ENCODE measurements at places on chromosomes 3 and 15.

GRCh38 chr3:156664831-156665178 lies 9.6 kb upstream of the TIPARP start:
- peak; percentile 65 for DNase-seq

DNA sequence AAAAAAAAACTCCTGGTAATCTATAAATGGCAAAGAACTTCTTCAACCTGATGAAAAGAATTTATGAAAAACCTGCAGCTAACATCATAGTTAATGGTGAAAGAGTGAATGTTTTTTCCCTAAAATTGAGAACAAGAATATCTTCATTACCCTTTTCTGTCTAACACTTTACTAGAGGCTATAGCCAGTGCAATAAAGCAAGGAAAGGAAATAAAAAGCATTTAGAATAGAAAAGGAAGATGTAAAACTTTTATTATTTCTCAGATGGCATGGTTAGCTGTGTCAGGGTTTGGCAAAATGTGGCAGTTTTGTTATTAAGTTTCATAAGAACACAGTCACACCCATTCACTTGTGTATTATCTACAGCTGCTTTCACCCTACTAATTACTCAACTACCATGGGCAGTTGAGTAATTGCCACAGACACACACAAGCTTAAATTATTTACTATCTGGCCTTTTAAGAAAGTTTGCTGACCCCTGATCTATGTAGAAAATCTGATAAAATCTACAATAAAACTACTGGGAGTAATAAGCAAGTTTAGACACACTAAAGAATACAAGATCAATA lies 465.1 kb downstream of the MAGI1 start:
- no peak for DNase-seq

GRCh38 chr3:64379221-64379620 lies 154.0 kb upstream of the PRICKLE2 start:
- DNase-seq = no peak

DNA sequence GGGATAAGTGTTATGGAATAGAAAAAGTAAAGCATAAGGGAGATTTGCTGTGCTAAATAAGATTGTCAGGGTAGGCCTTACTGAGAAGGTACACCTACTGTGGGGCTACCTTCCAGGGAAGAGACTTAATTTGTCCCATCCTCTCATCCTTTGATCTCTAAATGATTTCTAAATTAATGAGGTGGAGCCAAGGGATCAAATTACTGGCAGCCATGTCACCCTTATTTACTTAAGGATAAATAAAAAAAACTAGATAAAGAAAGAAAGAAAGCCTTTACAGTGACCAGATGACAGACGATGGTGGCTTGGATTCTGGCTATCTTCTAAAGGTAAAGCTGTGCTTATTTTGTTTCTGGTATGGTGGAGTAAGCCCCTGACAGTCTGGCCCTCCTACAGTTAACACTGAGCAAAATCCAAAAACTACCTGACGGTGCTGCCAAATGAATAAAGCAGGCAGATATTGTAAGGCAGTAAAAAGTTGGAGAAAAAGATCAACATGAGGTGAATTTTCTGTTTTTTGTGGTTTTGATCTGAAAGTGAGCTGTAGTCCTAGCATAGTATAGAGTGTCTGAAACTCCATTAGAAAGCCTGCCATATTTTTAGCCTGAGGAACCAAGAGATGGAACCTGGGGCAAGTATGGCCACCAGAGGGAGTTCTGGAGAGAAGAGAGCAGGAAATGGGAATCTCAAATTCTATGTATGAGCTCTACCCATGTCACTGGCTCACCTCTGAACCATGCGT lies 285.1 kb upstream of the MANF start:
- DNase-seq = peak; percentile 26

DNA sequence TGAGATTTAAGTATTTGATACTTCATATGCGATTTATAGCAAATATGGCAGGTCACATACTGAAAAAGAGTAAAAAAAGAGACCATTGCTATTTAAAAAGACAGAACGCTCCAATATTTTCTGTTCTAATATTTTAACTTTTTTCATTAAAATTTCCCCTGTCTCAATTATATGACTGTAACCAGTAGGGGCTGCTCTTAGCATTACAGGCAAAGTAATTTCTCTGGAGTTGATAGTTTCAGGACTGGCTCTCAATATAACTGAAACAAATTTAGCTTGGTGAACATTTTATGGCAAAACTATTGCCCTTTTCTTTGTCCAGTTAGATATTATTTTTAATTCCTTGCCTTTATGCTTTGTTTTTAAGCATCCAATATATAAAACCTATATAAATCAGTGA lies 286.3 kb upstream of the ROBO2 start:
- DNase-seq = no peak

DNA sequence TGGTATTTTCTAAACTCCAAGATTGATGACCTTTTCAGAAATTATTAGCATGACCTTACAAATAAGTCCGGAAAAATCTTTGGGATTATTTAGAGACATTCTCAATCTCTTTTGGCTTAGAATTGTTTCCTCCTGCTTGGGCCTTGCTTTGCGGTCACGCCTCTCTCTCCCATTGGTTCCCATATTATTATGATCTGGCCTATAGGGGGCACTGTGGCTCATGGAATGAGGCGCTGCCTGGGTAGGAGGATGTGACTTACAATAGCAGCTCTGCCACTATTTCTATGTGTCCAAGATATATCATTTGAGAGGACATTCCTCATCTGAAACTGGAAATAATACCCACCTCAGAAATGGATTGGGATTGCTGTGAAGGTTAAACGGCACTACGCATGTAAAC lies 464.9 kb downstream of the MFSD1 start:
- DNase-seq = peak; percentile 30

DNA sequence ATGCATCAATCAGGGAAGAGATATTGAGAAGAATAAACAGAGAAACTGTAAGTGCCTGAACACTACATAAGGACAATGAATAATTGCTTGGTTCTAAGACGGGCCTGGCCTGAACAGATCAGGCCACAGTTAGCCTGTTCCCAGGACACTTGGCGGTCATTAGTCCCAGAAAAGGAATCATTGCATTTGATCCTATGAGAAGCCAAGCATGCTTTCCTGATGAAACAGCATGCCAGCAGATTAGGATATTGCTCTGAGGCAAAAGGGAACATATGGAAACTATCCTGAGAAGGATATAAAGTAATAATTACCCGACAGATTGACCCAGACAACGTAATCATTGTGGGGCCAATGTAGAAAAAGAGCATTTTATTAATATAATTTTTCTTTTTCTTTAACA lies 51.9 kb downstream of the STRIT1 start:
- DNase-seq = no peak

- no peak for DNase-seq
These were observed 550 bp downstream of the CCDC9B start for GRCh38 chr15:40340038-40340739.

- DNase-seq = no peak
These were observed 141.0 kb downstream of the GABRB3 start for GRCh38 chr15:26631894-26632293.

DNA sequence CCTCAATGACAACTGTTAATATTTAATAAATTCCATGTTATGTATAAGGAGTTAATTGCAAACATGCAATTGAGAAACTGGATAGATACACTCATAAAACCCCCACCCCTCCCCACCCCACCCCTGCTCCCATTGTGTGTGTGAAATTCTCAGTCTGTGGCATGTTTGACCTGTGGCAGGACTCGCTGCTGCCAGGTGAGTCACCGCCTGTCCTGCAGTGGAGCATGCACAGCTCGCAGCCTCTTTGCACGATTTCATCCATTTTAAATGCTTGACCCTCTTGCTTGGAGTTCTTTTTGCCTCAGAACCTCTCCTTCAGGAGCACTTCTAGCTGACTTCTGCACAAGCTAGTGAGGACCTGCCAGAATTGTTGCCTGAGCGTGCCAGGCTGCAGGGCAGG lies 5.3 kb upstream of the APEH start:
- DNase-seq = no peak

GRCh38 chr3:15092686-15093085 lies 6.3 kb downstream of the RBSN start:
- no peak for DNase-seq

- no peak for DNase-seq
These were observed 80.5 kb downstream of the NPAP1 start for GRCh38 chr15:24756101-24756500.

- DNase-seq = no peak
These were observed 77.1 kb downstream of the SETD5 start for GRCh38 chr3:9474482-9474881.

GRCh38 chr3:74048699-74049098 lies 424.0 kb upstream of the PDZRN3 start:
- no peak for DNase-seq

GRCh38 chr3:171001957-171002694 lies 24.4 kb downstream of the SLC2A2 start:
- DNase-seq = peak; percentile 10

- DNase-seq = no peak
These were observed 102.9 kb upstream of the RAD18 start for GRCh38 chr3:9066141-9066540.

DNA sequence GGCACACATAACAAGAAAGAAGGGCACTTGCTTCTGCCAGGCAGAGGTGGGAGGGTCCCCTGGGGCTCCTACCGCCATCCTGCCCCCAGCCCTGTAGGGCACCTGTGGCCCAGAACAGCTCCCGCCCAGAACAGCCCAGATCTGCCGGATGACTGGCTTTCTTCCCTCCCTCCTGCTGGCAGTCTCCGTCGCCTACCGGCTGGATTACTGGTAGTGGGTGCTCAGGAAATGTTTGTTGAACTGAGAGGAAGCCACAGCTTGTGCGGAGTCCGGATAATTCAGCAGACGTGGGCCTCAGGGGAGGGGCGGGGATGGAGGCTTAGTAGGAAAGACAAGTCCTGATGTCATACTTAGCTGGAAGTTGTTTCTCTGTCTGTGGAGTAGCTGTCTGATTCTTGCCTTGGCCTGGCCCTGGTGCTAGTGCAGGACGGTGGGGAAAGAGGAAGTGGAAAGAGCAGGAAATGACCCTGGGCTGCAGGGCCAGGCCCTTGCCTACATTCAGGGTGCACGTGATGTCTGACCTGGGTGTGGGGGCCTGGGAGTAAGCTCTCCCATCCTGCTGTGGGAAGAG lies 6.7 kb downstream of the CCDC9B start:
- peak; percentile 100 for DNase-seq

DNA sequence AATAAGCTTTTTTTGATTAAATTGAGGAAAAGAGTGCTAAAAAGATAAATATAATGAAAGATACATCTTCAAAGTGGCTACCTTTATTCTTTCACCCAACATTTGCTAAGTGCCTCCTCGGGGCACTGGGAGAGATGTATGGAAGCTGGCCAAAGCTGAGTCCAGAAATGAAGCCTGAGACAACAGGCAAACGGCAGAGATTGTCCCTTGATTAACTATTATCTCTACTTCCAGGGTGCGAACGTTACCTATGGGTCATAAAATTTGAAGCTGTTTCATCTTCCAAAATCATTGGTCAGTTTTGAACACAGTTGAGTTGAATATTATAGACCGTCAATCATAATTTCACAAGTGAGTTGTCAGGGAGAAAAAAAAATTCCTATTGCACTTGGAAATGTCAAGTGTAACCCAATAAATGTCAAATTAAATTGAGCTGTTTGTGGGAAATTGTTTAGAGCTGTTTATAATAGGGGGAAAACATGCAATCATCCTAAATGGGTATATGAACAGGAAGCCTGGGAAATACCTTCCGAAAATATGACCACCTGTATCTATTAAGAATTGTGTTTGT lies 73.9 kb downstream of the SUCLG2 start:
- no peak for DNase-seq

DNA sequence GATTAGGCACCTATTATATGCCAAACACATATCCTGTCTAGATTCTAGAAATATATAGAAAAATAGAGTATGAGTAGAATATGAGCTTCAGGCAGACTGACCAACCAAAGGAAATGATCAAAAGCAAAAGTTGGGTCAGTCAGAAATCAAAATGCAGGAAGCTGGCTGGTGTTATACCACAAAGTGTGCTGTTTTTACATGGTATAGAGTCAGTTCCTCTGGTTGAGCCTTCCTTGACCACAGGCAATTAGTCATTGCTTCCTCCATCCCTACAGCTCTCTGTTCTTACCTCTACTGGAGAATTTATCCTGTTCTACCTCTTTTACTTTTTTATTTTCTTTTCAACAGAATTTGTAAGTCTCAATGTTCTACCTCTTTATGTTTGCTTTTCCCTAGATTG lies 149.8 kb downstream of the TMCO5A start:
- peak; percentile 47 for DNase-seq

DNA sequence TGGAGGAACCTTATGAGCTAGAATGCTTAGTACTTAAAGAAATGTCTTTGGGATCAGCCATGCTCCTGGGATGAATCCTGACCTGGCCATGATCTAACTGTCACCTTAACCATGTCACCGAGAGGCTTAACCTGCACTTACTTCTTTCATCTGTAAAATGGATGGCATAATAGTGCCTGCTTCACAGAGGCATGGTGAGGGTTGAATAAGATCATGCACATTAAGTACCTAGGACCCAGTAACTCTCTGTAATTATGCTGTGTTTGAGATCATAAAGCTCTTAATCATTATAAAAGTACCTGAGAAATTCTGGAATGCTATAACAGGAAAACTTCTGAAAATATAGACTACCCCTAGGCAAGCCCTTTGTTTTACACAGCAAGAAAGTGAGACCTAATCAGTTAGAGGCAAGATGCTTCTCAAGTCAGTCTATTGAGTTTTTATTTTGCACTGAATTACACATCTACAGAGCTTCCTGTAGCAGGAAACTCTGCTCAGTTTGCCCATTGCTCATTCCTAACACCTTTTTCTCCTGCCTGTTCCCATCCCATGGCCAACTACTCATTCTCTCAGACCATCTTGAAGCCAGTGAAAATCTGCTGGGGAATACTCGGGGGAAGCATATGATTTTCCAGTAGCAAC lies 1015.5 kb upstream of the CFAP20DC start:
- no peak for DNase-seq

DNA sequence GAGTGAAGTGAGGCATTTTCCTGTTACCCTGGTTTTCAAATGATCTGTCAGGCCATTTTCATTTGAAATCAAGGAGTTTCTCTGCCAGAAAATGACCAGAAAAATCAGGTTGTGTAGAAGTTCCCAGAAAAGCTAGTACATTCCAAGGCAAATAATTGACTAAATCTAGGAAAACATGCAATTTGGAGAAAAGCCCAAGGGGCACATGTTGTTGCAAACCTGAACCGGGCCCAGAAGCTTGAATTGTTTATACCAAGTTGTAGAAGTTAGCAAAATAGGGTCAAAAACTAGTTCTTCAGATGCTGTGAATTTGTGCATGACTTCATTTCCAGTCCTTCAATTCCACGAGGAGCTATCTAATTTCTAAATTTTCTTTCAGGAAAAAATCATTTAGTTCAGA lies 31.0 kb downstream of the TRIM42 start:
- no peak for DNase-seq

- DNase-seq = peak; percentile 61
These were observed 1.0 kb upstream of the ISY1 start for GRCh38 chr3:129161860-129162271.
